Effector memory CD4-positive, alpha-beta T cell (primary cell): ENCODE measurements at places on chromosomes 12 and 14.

GRCh38 chr12:59733200-59733599, 137.4 kb downstream of the SLC16A7 start:
- H3K4me3 ChIP-seq: no peak overlapping the region
- H3K4me1 ChIP-seq: no peaks in the 10 kb centered on the region
- no peak overlapping the region for H3K27ac ChIP-seq
- H3K27me3 ChIP-seq: no peaks in the 10 kb centered on the region
- no peaks in the 10 kb centered on the region for H3K36me3 ChIP-seq

DNA sequence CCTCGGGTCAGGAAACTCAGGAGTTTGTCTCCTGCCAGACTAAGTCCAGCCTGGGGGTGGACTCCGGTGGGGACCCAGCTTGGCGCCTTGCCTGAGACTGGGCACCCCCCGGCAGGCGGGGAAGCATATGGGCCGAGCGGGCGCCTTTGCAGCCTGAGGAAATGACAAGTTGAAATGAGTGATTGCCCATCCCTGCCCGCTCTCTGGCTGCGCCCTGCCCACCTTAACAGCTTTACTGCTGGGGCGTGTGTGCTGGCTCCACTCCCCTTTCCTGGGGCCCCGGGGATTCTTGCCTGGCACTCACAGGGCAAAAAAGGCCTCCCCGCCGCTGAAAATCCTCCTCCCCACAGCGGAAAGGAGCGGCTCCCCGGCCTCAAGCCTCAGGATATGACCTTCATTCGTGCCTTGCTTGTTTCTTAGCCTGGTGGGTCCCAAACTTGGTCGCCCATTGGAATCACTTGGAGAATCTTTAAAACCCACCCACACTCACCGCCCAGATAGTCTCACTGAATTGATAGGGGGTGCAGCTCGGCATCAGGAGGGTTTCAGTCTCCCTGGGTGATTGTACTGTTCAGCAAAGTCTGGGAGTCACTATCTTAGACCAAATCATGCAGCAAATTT, 1.5 kb downstream of the RFLNA start:
- H3K4me1 ChIP-seq: no peaks in the 10 kb centered on the region
- peaks cover 7% of the 10 kb centered on the region for H3K27me3 ChIP-seq
- H3K4me3 ChIP-seq: no peak overlapping the region
- H3K27ac ChIP-seq: no peak overlapping the region

- H3K36me3 ChIP-seq: no peaks in the 10 kb centered on the region
- peak; percentile 34 for DNase-seq
- peaks cover 13% of the 10 kb centered on the region for H3K4me1 ChIP-seq
- no peaks in the 10 kb centered on the region for H3K27me3 ChIP-seq
- H3K4me3 ChIP-seq: peak overlapping the region; percentile 92
These were observed 872 bp downstream of the FAM177A1 start for GRCh38 chr14:35046751-35047536.

GRCh38 chr14:94481468-94482131, 5.6 kb upstream of the SERPINA9 start:
- peaks cover 8% of the 10 kb centered on the region for H3K4me1 ChIP-seq
- no peaks in the 10 kb centered on the region for H3K36me3 ChIP-seq
- no peaks in the 10 kb centered on the region for H3K27me3 ChIP-seq
- no peak for DNase-seq
- no peak overlapping the region for H3K4me3 ChIP-seq

DNA sequence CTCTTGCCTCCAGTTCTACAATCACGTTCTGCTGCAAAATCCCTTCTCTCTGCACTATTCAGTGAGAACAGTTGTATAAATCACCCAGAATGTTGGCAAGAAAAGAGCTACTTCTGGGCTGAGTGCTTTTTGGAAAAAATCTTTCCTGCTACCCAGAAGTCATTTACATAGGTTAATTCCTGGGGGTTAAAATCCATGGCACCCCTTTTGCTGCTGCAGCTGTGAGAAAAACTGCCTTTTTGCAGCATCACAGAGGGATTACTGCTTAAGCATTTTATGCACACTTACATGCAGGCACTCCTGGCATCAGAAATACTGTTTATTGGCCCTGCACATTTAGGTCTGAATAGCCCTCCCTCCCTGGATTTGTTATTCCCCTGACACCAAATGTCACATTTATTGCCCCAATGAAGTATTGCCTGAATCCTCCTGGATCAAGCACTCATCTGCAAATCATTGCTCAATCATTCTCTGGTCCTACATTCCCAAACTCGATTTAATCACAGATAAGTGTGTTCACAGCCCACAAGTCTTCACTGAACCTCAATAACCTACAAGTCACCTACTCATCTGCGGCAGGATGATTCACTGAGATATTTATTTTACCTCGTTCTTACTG, 43.1 kb upstream of the CCDC196 start:
- H3K4me3 ChIP-seq: no peak overlapping the region
- DNase-seq: no peak
